ENCODE measurements at places on chromosomes 3 and 15.

- peaks cover 56% of the 10 kb centered on the region for H3K4me1 ChIP-seq
- no peaks in the 10 kb centered on the region for H3K27me3 ChIP-seq
- peaks cover 50% of the 10 kb centered on the region for H3K36me3 ChIP-seq
- no peak for DNase-seq
Observed at GRCh38 chr3:12982619-12983101, 90.6 kb downstream of the IQSEC1 start.

DNA sequence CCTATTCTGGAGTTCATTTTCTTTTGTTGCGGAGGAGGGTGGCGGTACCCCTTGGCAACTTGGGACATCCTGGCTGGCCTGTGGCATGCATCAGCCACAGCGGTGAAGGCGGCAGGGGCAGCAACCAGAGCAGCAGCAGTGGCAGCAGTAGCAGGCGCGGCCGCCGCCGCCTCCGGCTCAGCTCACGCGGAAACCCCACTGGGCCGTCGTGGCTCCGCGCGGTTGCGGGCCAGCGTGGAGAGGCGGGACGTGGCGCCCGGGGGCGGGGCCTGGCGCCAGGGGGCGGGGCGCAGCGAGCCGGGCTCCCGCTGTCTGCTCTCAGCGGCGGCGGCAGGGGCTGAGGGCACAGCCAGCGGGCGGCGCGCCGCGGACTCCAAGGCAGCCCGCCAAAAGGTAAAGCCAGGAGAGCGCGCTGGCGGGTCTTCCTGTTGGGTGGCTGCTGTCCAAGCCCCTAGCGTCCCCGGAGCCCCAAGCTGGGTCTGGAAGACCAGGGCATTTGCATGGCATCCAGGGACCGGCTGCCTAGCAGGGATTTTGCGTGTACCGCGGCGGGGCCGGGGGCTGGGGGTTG lies 334.4 kb upstream of the THRB start:
- H3K27ac ChIP-seq: no peak overlapping the region
- no peak for DNase-seq
- no peaks in the 10 kb centered on the region for H3K36me3 ChIP-seq
- peaks cover 18% of the 10 kb centered on the region for H3K27me3 ChIP-seq

DNA sequence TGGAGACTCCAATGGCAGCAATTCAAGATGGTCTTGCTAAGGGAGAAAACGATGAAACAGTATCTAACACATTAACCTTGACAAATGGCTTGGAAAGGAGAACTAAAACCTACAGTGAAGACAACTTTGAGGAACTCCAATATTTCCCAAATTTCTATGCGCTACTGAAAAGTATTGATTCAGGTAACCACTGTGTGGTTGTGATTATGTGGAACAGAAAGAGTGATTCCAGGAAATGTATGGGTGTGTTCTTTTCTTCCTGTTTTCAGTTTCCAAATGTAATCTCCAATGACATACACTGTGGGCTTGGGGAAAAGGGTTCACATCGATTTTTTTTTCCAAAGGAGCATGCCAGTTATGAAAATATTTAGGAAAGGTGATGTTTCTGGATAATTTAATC lies 10.9 kb downstream of the SCG3 start:
- H3K27me3 ChIP-seq: no peaks in the 10 kb centered on the region
- no peak overlapping the region for H3K27ac ChIP-seq
- no peak for DNase-seq
- H3K4me1 ChIP-seq: no peaks in the 10 kb centered on the region

DNA sequence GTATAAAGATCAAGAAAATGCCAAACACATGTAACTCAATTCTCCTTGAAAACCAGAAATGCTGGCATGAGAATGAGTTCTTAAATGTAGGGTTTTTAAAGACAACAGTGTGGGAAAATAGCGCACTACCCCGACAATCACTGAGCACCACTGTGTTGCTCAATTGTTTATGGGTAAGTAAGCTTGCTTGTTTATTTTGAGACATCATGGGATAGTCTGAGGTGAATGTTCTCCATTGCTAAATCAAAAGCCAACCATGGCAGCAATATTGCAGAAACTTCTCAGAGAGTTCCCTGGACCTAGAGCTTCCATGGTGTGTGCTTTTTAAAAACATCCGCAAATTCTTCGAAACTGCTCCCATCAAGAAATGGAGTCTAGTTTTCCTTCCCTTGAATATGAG lies 62.7 kb downstream of the CERS3 start:
- H3K4me3 ChIP-seq: no peak overlapping the region
- no peak overlapping the region for H3K27ac ChIP-seq
- H3K27me3 ChIP-seq: no peaks in the 10 kb centered on the region
- peaks cover 7% of the 10 kb centered on the region for H3K4me1 ChIP-seq

DNA sequence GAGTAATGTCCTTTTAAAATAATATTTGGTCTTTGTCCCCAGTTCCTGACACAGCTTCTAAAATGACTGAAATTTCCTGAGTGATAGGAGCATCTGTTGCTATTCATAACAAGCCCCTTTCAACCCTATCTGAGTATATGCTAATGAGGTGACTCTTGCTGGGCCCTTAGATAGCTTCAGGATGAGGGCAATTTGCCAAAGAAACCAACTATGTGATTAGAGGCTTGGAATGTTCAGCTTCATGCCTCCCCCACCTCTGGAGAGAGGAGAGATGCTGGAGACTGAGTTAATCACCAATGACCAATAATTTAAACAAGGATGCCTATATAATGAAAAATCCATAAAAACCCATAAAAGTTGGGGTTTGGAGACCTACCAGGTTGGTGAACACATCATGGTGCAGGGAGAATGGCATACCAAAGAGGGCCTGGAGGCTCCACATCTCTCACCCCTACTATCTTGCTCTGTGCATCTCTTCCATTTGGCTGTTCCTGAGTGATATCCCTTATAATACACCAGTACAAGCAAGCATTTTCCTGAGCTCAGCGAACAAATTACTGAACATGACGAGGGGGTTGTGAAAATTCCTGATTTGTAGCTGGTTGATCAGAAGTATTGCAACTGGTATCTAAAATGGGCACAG lies 189.2 kb downstream of the ECT2 start:
- no peaks in the 10 kb centered on the region for H3K27me3 ChIP-seq
- no peak for DNase-seq
- H3K36me3 ChIP-seq: no peaks in the 10 kb centered on the region
- no peak overlapping the region for H3K4me3 ChIP-seq
- no peak overlapping the region for H3K27ac ChIP-seq

- no peak for DNase-seq
- H3K27ac ChIP-seq: peak overlapping the region; percentile 96
- H3K4me1 ChIP-seq: peaks cover 99% of the 10 kb centered on the region
Observed at GRCh38 chr15:31357148-31357547, 30.5 kb downstream of the KLF13 start.

GRCh38 chr3:171677706-171678105 lies 132.6 kb downstream of the PLD1 start:
- no peak overlapping the region for H3K4me3 ChIP-seq
- H3K36me3 ChIP-seq: no peaks in the 10 kb centered on the region
- no peak overlapping the region for H3K27ac ChIP-seq
- DNase-seq: no peak
- no peaks in the 10 kb centered on the region for H3K27me3 ChIP-seq
- H3K4me1 ChIP-seq: no peaks in the 10 kb centered on the region

DNA sequence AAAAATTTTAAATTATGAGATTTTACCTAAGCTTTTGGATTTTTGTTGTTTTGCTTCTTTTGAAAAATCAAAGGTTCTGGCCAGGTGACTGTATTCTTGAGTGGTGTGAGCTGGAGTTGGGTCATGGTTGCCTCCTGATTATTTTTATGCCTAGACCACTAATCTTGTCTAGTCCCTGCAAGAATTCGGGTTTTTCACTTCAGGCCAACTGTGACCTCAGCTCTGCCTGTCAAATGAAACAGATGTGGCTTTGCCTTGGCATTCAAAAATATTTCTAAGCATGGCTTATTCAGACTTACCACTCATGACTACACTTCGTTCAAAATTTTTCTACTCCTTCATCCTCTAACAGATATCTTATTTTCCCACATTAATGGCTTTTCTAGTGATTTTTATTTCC lies 25.4 kb upstream of the CDV3 start:
- no peaks in the 10 kb centered on the region for H3K36me3 ChIP-seq
- H3K4me3 ChIP-seq: no peak overlapping the region
- DNase-seq: no peak
- no peaks in the 10 kb centered on the region for H3K4me1 ChIP-seq

DNA sequence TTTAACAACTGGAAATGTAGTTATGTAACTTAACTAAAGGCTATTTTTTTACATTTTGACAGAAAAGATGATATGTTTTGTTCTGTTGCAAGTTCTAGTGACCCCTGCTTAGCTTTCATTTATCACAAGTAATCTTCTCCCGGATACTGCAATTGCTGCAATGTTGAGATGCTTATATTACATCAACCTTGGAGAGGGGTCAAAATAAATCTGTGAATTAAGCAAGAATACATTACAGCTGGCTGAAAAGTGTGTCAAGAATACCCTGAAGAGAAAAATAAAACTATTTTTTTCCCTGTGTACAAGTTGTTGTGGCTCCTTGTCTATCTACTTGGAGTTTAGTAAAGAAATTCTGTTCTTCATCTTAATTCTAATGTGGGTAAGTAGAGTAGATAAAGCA lies 232.1 kb upstream of the GOLIM4 start:
- H3K27me3 ChIP-seq: no peaks in the 10 kb centered on the region
- H3K4me3 ChIP-seq: no peak overlapping the region
- H3K36me3 ChIP-seq: no peaks in the 10 kb centered on the region
- no peaks in the 10 kb centered on the region for H3K4me1 ChIP-seq

DNA sequence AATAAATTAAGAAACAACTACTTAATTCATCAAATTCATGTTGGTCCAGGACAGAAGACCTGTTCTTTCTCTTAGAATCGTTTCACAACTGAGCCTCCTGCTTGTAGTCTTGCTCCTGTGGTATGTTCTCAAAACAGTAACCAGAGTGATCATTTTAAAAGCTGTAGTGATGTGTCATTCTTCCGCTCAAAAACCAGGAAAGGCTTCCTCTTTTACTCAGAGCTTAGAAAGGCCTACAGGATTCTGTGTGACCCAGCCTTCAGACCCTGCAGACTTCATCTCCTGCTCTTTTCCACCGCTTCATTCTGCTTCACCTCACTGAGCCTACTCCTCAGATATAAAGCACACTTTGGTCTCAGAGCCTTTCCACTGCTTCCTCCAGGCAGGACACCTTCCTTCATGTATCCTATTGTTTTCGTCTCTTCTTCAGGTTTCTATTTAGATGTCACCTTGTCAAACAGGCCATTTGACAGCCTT lies 22.7 kb downstream of the ST6GAL1 start:
- H3K27ac ChIP-seq: peak overlapping the region; percentile 43
- H3K27me3 ChIP-seq: no peaks in the 10 kb centered on the region
- H3K4me3 ChIP-seq: no peak overlapping the region
- peaks cover 26% of the 10 kb centered on the region for H3K36me3 ChIP-seq
- no peak for DNase-seq
